ENCODE measurements at places on chromosomes 4 and X.

DNA sequence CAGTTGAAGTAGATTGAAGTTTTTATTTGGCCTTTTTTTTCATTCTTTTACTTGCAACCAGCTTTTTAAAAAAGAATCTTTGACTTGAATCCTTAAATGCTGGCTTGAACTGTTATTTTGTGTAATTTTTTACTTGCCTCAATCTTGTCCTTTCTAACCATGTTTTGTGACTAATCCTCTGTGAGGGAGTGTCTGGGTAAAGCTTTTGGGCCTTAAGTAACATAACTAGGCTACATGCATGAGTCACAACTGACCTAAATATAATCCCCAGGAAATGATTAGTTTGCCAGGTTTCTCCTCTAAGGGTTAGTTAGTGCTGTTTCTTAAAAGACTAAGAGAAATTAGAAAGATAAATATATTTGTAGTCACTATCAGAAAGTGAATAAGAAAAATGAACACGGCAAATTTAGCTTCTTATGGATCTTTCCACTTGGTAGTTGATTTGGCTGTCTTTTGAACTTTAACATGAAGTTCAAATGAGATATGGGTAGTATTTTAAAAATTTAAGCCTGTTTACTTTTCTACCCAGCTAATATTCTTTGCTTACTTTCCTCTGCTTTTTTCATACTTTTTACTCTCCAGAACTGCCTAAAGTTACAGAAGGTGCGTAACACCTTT lies 13.0 kb downstream of the EXOC1 start:
- no peak for DNase-seq

GRCh38 chr4:42678512-42678911 lies 21.6 kb upstream of the ATP8A1 start:
- DNase-seq: no peak

GRCh38 chr4:169791527-169792156 lies 33.9 kb upstream of the HPF1 start:
- DNase-seq: peak; percentile 12

DNA sequence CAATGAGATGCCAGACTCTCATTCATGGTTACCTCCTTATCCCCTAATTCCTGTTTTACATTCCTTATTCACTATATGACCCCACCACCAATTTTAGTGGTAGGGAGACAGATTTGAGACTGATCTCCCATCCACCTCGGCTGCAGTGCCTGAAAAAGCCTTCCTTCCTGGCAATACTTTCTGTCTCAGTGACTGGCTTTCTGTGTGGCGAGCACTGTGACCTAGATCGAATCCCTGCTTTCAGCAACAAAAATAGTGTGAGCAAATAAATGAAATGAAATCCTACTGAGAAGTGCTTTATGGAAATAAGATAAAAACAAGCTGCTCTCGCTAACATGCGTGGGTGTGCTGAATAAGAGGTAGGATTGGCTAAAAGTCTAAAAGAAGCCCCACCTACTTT lies 165.3 kb downstream of the GPM6A start:
- no peak for DNase-seq

GRCh38 chr4:57044279-57044678 lies 65.6 kb downstream of the POLR2B start:
- DNase-seq: no peak

DNA sequence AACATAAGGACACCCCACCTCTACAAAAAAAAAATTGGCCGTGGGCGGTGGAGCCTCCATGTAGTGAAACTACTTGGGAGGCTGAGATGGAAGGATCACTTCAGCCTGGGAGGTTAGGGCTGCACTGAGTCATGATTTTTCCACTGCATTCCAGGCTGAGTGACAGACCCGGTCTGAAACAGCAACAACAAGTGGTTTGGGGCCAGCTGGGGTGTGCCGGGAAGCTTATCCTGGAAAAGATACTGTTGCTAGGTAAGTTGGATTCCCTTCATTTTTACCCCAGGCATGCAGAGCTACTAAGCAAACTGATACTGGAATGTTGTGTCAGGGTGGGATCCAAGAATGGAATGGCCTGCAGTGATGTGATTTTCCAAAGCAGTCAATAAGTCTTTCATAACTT lies 57.0 kb downstream of the XAGE2 start:
- no peak for DNase-seq

Measured in stimulated activated naive CD8-positive, alpha-beta T cell treated with anti-CD3 and anti-CD28 coated beads, Interleukin-15, amount 100 ng/mL, for 72 hours (primary cell).